ENCODE measurements at places on chromosomes 13 and 19.

DNA sequence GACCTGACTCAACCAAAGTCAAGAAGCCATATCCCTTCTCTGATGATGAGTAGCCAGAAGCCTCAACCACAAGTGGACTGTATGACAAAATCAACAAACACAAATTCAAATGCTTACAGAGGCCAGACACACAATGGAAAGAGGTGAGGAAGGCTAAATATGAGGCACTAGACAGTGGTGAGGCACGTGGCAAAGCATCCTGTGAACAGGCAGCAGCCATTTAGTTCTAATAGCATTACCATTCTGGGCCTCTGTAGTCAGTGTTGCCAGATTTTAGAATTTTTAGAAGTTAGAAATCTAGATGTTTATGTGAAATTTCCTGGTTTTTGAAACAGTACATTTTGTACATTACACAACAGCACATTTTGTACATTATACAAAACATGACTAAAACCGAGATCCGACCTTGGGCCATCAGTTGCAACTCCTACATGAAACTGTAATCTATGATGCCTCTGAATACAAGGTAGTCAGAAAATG, 403.3 kb downstream of the COG6 start:
- peak; percentile 96 for DNase-seq

- DNase-seq, result peak; percentile 85
Observed at GRCh38 chr13:106038752-106039151, 496.7 kb downstream of the EFNB2 start.

DNA sequence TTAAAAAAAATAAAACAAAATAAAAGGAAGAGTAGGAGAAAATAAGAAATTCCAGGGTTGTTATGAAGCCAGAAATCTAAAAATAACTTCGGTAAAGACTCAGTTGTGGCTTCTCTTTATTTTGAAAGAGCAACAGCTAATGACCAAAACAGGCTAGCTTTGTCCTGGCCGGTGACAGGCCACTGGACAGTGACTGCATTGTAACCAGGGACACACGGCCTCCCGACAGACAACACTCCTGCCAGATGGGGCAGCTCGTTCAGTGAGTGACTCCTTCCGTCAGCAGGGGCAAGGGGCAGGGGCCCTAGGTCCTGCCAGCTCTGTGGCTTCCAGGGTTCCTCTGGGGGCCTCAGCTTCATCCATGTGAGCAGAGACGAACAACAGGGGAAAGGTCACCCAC, 173.4 kb downstream of the KATNAL1 start:
- no peak for DNase-seq

- DNase-seq, result no peak
Observed at GRCh38 chr13:54750521-54750920, 1721.9 kb downstream of the OLFM4 start.

GRCh38 chr19:55257461-55258420, 1.1 kb downstream of the PPP6R1 start:
- peak; percentile 14 for DNase-seq

- peak; percentile 31 for DNase-seq
Observed at GRCh38 chr13:97322740-97323342, 100.7 kb downstream of the MBNL2 start.

DNA sequence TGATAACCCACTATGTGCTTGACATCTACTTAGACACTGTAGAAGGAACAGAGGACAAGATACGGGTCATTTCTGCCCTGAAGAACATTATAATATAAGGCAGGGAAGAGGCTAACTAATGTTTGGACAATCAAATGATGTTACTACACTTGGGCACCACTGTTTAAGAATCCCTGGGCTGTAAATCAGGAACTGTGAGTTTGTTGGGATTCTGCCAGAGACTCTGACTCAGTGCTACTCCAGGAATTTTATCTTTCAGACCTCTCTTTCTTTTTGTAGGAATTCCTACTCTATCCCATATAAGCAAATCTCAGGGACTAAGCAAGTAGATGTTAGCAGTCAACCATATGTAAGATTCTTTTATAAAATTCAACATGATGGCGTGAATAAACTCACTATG, 3.1 kb upstream of the ZNF471 start:
- peak; percentile 36 for DNase-seq

DNA sequence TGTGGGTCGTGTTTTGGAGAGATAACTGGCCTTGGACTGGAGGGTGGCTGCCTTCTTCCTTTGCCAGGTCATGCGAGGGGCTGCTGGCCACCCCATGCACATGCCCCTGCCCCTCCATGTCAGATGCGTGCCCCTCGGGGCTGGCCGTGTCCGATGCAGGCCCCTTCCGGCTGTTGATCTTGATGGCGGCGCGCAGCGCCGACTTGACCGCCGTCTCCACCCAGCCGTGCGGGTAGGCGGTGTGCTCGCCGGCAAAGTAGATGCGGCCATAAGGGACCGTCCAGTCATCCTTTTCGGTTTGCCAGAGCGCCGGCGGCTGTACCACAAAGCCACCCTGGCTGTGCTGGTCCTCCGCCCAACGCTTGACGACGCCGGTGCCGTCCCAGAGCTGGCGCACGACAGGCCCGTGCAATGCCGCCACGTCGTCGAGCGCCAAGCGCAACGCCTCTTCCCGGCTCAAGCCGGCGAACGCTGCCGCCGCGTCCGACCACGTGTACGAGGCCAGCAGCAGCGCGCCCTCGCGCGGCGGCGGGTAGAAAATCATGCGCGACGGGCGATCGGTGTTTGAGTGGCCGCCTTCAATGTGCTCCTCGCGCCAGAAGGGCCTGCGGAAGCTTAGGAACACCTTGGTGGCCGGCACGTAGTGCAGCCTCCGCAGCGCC, 6.9 kb downstream of the IL4I1 start:
- peak; percentile 65 for DNase-seq
